Neural crest cell (in vitro differentiated cells): ENCODE measurements at places on chromosomes 12 and 14. TPM values are rescaled to one million over a fixed set of nuclear protein-coding genes. Genes with fewer than 3 reads are reported as not detected.

DNA sequence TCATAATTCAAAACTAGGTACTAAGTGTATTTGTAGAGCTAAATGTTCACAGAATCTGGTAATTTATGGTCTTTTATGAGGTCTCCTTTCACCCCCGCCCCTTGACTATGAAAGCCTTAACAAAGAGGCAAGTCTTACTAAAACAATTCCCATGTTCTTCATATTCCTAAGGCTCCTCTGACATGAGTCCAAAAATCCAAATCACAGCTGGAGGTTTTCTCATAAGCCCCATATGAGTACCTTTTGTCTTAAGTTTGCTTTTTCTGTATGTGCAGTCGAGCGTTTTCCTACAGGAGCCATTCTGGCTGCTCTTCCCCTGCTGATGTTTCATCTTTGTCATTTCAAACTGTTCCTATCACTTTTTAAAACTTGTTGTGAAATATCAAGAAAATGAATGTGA lies 55.2 kb downstream of the SIX1 start:
- DNase-seq, result no peak
- no peaks in the 10 kb centered on the region for H3K36me3 ChIP-seq
- H3K27ac ChIP-seq, result no peak overlapping the region
- peaks cover 5% of the 10 kb centered on the region for H3K27me3 ChIP-seq
- no peak overlapping the region for H3K4me3 ChIP-seq

DNA sequence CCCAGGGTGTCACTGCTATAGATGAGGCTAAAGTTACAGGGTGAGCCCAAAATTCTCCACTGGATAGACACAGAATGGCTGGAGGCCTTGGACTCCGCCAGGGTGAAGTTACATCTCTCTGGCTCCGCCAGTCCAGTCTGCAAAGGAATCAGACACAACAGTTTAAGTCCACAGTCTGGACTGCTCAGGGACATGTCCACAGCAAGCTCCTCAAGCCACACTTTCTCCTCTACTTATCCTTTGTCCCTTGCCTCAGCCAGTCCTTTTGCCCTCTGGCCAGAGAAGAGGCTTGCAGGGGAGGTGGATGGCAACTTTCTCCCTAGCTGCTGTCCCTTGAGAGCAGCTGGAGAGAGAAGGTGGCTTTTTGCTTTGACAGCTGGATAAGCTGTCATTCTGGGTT lies 28.0 kb downstream of the PTPRB start:
- H3K4me1 ChIP-seq, result peaks cover 13% of the 10 kb centered on the region
- no peak for DNase-seq
- peak overlapping the region; percentile 90 for H3K4me3 ChIP-seq
- no peaks in the 10 kb centered on the region for H3K36me3 ChIP-seq

LTB4R gene
- 4.7 and 5.3 TPM in 2 replicates for total RNA-seq

TOMM20L gene
- total RNA-seq, result 0.42 and 0.52 TPM in 2 replicates

GRCh38 chr12:53044896-53045695 lies 4.8 kb upstream of the TNS2 start:
- H3K4me1 ChIP-seq, result peaks cover 66% of the 10 kb centered on the region
- peaks cover 15% of the 10 kb centered on the region for H3K27me3 ChIP-seq
- peak overlapping the region; percentile 21 for H3K27ac ChIP-seq
- no peak for DNase-seq
- peaks cover 4% of the 10 kb centered on the region for H3K36me3 ChIP-seq
- H3K4me3 ChIP-seq, result peak overlapping the region; percentile 96

DNA sequence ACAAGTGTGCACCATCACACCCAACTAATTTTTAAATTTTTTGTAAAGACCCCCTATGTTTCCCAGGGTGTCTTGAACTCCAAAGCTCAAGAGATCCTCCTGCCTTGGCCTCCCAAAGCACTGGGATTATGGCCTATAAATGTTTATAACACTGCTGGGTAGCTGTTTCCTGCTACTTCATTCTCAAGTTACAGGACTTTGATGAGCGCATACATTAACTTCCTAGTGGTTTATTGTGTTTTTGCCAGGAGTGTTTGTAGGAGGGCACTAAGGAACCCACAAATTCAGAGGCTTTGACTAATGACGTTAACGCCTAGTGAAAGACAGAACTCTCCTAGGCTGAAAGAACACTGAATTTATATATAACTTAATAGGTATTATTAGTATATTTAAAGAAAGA lies 15.2 kb upstream of the NAA30 start:
- no peaks in the 10 kb centered on the region for H3K27me3 ChIP-seq
- no peak overlapping the region for H3K27ac ChIP-seq
- no peaks in the 10 kb centered on the region for H3K4me1 ChIP-seq
- DNase-seq, result no peak
- H3K4me3 ChIP-seq, result no peak overlapping the region

DNA sequence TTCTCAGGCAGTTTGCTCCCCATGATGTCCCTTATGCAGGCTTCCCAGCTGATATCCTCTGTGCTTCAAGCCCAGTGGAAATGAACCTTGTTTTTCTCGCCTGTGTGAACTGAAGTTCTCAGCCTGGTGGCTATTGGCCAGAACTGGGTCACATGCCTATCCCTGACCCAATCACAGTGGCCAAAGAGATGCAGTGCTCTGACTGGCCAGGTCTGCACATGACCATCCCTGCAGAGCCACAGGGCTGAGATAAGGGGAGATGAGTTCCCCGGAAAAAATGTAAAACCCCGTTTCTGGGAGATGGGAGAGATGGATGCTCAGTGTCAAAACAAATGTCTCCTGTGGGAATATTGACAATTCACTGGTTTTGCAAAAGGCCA lies 34.7 kb upstream of the FZD10 start:
- no peaks in the 10 kb centered on the region for H3K36me3 ChIP-seq
- no peak overlapping the region for H3K27ac ChIP-seq
- peaks cover 9% of the 10 kb centered on the region for H3K27me3 ChIP-seq
- no peak for DNase-seq

KRT85 gene
- not detected in 2 replicates for total RNA-seq

MRPL51 gene
- 262 and 272 TPM in 2 replicates for total RNA-seq

PRKD1 gene
- 12.4 and 13.5 TPM in 2 replicates for total RNA-seq

- no peak for DNase-seq
- H3K27me3 ChIP-seq, result no peaks in the 10 kb centered on the region
- H3K27ac ChIP-seq, result no peak overlapping the region
- H3K36me3 ChIP-seq, result peaks cover 9% of the 10 kb centered on the region
- H3K4me1 ChIP-seq, result peaks cover 28% of the 10 kb centered on the region
Measured at GRCh38 chr14:68143341-68143841, 323.8 kb downstream of the RAD51B start.

TAS2R10 gene
- 1.1 and 1.2 TPM in 2 replicates for total RNA-seq

R3HDM2 gene
- total RNA-seq, result 57.3 and 57.5 TPM in 2 replicates

DNA sequence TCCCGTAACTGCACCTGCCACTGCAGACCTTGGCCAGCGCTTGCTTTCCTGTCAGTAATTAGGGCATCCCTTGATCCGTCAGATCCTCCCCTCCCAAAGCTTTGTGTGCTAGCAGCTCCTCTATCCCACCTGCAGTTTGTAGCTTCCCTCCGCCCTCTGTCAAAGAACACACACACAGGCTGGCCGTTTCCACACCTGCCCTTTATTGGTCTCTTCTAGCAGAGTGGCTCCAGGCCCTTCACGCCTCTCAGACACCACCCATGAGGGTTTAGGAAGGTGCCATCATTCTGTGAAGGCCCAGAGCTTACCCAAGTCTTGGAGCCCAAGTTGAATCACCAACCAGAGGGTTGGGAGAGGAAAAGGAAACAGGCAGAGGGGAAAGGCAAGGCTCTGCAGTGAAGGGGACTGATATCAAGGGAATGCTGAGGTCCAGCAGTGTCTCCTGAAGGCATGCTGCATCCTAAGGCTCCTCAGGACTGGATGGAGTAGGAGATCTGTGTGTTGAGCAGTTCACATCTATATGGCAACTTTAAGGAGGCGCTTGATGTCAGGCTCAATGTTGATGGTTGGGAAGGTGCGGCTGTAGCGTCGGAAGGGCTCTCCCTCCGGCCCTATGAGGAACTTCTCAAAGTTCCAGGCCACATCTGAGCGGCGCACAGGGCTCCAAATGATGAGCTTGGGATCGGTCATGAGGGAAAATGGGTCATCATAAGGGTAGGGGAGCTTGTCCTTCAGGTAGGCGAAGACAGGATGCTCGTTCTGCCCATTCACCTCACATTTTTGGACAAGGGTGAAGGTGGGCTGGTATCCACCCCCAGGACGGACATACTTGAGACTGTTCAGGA lies 3.4 kb downstream of the GPX2 start:
- H3K4me3 ChIP-seq, result no peak overlapping the region
- no peak for DNase-seq
- peaks cover 9% of the 10 kb centered on the region for H3K36me3 ChIP-seq
- no peak overlapping the region for H3K27ac ChIP-seq

RNASE7 gene
- total RNA-seq, result not detected in 2 replicates
